ENCODE measurements at places on chromosomes 12 and 14.

- DNase-seq: no peak
These were observed 385.8 kb downstream of the FLRT2 start for GRCh38 chr14:85915711-85916110.

- no peak for DNase-seq
These were observed 3.9 kb downstream of the HOXC5 start for GRCh38 chr12:54036620-54037359.

- DNase-seq: no peak
These were observed 60.9 kb upstream of the ARID2 start for GRCh38 chr12:45668641-45669040.

- no peak for DNase-seq
These were observed at the start of gene DNAJC22 for GRCh38 chr12:49346659-49347310. Gene DNAJC22 (plus strand): TSS chr12:49346888. CDS start chr12:49348873, 1,985 bp downstream.

DNA sequence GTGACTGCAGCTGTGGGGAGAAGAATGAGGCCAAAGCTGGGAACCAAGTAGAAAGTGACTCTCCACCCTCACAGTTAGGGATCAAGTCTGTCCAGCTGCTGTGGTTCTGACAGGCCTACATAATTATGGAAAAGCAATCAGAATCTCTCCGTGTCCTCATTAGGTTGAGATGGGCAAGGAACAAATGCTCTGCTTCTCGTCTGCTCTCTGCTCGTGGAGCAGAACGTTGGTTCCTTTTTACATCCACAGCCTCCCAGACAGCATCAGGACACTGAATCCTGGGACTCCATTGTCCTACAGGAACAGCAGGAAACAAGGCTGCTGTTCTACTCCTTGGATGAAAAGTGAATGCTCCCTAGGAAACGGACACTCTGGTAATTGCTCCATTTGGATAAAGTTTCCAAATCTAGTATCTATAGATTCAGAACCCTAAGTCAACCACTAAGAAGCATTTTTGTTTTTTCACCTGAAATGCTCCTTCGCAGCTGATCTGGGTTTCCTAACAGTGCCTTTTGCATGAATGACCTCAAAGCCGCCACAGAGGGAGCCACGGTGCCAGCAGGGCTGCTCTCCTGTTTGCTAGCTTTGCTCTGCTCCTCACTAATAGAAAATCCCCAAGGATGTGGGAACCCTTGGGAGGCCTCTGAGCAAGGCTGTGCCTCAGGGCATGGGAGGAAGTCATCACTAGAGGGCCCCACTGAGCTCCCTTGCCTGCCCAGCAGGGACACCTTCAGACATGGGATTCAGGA, 102.0 kb downstream of the EGLN3 start:
- no peak for DNase-seq

GRCh38 chr12:67269633-67270573, 745 bp downstream of the CAND1 start:
- no peak for DNase-seq

DNA sequence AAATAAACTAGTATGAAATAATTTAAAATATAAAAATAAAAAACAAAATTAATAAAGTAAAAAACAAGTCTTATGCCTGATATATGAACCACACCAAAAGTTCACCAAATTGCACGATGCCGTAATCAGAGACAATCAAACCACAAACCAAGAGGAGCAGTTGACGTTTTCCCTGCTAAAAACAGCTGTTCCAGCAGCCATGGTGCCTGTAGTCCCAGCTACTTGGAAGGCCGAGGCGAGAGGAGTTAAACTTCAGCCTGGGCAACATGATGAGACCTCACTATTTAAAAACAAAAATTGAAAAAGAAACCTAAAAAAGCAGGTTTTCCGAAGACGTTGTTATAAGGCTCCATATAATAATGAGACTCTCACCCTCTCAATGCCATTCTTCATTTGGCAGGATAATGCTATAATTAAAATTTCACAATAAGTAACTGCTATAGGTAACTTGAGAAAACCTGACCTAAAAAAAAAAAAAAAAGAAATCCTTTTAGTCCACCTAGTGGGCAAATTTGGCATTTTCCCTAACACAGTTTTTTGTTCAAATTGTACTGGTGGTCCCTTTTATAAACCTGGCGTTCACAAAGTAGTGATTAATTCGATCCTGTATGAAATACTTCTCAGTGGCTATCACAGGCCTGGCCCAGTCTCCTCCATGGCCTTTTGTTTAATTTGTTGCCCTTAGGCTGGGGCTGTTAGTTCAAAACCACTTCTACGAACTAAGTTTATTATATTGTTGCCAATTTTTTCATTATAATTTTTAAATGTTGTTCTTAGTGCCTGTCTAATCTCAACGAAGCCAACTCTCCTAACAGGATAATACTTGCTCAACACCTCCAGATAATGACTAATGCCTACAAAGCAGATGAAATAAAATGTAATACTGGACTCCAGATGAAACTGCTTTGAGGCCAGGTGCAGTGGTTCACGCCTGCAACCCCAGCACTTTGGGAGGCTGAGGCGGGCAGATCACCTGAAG, 62.1 kb downstream of the TNFAIP2 start:
- DNase-seq: no peak

DNA sequence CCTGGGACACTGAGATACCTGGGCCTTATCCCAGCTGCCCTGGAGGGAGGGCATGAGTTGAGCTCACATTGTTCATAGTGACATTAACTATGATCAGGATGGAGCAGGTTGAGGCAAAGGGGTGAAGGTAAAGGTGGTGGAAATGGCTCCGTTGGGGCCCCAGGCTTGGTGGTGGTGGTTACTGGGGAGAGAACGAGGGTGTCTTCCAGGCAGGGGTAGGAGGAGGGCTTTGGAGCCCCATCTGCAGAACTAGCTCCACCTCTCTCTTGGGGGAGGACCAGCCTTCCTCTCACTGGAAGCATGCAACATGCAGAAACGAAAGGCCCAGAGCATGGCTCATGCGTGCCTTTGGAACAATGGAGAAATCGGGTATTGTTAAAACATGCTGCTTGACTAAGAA, 217.0 kb downstream of the SLC41A2 start:
- no peak for DNase-seq

DNA sequence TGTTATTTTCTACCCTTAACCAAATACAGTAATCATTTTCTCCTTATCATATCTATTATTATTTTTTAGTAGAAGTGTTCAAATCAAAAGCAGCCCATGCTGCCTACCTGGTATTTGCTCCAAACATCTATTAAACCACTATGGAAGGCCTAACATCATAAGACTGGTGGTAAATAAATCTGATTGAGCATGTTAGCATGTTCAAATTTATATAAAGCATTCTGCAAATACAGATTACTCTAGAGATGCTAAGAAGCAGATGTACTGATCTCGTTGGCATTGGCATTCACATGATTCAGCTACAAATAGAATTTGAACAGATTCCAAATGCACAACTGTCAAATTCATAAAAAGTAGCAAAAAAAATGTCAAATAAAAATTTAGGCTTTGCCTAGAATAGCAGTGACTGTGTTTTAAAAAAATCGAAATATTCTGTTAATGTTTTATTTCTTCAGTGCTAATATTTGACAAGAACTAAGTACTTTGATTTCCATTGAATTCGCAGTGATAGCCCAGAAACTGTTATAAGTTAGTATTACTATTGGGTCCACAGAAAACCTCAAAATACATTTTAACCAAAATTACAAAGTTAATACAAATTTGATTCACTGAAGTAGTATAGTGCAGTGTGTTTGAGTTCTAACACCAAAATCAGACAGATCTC, 9.4 kb upstream of the OSBPL8 start:
- DNase-seq: no peak

- no peak for DNase-seq
These were observed 19.9 kb downstream of the BDKRB2 start for GRCh38 chr14:96224480-96225096.

DNA sequence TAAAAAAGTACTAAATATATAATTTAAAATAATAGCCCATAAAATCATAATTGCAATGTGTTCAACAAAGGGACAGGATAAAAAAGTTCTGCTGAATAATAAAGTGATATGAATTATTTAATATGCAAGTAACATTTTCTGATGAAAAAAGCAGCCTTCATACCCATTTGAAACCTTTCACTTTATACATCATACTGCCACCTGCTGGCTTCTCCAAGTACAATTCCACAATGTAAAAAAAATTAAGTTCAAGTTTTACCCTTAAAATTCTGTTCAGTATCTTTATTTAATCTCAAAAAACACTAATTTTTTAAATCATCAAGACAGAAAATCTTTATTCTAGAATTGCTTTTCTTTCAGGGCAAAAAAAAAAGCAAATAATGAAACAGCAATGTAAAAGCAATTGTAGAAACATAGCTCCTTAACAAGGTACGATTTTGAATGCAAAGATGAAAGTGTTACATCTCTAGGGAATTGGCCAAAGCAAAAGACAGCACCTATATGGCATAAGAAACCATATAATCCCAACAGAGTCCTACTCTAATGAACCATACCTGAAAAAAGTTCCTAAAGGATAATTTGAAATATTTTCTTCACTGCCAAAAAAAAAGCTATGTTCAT, 15.0 kb downstream of the MDM1 start:
- DNase-seq: no peak

- no peak for DNase-seq
These were observed 225.8 kb downstream of the CRADD start for GRCh38 chr12:93902736-93903562.

GRCh38 chr12:120514002-120514401, 15.0 kb downstream of the COQ5 start:
- DNase-seq: no peak

GRCh38 chr12:115507951-115508722, 769.4 kb downstream of the MED13L start:
- DNase-seq: no peak

GRCh38 chr14:52914295-52914694, 36.6 kb downstream of the FERMT2 start:
- DNase-seq: no peak

GRCh38 chr14:24081739-24082211, 10.4 kb downstream of the CPNE6 start:
- no peak for DNase-seq

DNA sequence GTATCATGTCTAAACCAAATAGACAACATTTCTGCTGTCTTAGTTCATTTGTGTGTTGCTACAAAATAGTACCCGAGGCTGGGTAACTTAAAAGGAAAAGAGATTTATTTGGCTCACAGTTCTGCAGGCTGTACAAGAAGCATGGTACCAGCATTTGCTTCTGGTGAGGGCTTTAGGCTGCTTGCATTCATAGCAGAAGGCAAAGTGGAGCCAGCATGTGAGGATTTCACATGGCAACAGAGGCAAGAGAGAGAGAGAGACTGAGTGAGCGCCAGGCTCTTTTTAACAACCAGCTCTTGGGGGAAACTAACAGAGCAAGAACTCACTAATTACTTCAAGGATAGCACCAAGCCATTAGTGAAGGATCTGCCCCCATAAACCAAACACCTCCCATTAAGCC, 271.4 kb upstream of the SRRM4 start:
- DNase-seq: no peak

GRCh38 chr12:71732357-71732712, 22.3 kb upstream of the RAB21 start:
- DNase-seq: no peak

- no peak for DNase-seq
These were observed 13.3 kb upstream of the ANAPC5 start for GRCh38 chr12:121365416-121366062.

- DNase-seq: no peak
These were observed 52.2 kb upstream of the ANO2 start for GRCh38 chr12:5997260-5997659.

DNA sequence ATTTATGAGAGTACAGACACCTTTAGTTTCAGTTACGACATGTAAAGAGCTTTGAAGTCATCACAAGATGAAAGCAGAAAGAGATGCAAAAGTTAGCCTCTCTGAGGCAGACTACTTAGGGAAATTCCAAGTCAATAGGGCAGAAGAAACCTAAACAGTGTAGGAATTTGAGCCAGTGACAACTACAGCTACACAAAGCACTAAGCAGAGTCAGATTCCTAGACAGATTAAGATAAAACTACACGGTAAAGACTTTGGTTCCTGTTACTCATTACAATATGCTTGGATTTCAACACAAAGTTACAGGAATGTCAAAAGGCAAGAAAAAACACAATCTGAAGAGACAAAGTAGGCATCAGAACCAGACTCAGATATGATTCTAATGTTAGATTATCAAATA, 1302.3 kb downstream of the FSCB start:
- no peak for DNase-seq

GRCh38 chr12:52528641-52529143, 8.5 kb upstream of the KRT5 start:
- no peak for DNase-seq

DNA sequence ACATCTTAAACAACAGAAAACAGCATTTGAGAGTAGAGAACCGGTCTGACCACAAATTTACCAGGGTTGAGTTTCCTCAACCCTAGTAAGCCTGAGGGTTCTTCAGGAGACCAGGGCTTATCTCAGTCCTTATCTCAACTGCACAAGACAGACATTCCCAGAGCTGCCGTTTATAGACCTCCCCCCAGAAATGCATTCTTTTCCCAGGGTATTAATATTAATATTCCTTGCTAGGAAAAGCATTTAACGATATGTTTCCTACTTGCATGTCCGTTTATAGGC, 12.3 kb downstream of the TMEM117 start:
- DNase-seq: no peak

- no peak for DNase-seq
These were observed 108.3 kb downstream of the SEC23A start for GRCh38 chr14:38994731-38995130.

GRCh38 chr12:111792155-111792855, 25.6 kb downstream of the ALDH2 start:
- no peak for DNase-seq

DNA sequence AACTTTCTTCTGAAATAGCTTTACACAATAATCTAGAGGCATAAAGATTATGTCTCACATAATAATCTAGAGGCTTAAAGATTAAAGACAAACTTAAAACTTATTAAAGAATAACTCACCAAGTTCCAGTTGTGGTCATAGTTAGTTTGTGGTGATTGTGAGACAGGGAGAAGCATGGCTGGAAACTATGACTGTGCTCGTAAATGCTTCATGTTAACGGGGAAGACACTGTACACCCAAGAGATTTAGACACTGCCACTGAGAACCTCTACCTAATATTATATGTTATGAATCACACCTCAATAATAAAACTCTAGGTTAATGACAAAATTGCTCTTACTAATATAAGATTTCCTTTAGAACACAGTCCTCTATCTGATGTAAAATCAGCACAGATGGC, 541.6 kb downstream of the TMEM121 start:
- DNase-seq: no peak
